ENCODE measurements at places on chromosomes 6 and 20.

DNA sequence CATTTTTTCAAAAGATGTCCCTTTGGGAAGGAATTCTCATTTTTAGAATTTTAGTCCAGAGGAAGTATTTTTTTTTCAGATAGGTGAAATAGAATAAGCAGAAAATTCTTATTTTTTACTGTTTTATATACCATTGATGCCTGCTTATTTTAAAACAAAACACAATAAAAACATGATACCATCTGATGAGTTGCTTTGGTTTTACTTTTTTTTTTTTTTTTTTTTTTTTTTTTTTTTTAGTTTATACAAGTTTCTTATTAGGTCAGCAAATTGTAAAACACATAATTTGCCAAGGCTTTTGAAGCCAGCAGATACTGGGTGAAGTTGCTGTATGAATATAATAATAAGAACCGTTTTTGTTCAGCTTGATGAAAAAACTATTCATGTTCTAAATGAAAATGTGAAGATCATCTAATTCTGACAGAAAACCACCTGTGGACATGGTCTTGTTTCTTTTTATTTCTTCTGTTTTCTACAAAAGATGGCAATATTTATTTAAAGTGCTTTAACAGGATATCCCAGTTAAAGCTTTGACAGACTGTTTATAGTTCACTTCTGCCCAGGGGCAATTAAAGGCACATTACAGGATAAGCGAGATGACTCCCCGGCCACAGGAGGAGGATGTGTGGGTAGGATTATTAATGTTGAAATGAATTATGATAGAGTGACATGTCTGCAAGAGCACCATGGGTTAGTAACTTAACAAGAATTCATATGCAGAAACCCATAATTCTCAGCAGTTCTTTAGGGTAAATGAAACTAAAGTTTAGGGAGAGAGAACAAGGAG is 31.1 kb downstream of the MYB start:
- no peak for DNase-seq

GRCh38 chr6:161356167-161356854 is 82.5 kb upstream of the AGPAT4 start:
- DNase-seq, result no peak

GRCh38 chr20:59938696-59939051 is 1.4 kb downstream of the PPP1R3D start:
- no peak for DNase-seq

- no peak for DNase-seq
These were observed 75.5 kb downstream of the CD164 start for GRCh38 chr6:109306733-109307132.

DNA sequence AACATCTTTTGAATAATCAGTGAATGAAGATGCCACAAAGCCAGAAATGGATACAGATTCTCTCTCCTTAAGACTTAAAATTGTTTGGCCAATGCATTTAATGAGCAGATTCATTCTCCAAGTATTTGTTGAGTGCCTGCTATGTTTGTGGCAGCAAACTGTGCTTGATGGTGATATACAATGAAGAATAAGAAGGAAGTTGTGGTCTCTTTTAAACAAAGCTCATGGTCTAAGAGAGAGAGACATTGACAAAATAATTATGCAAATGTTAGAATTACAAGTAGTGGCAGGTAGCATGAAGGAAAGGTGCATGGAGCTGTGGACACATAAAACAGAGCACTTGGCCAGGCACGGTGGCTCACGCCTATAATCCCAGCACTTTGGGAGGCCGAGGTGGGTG is 28.3 kb downstream of the NFATC2 start:
- no peak for DNase-seq
